ENCODE measurements at places on chromosomes 3 and 15.
A peak's percentile ranks its signal among the peaks of the same experiment; 100 is the strongest.

DNA sequence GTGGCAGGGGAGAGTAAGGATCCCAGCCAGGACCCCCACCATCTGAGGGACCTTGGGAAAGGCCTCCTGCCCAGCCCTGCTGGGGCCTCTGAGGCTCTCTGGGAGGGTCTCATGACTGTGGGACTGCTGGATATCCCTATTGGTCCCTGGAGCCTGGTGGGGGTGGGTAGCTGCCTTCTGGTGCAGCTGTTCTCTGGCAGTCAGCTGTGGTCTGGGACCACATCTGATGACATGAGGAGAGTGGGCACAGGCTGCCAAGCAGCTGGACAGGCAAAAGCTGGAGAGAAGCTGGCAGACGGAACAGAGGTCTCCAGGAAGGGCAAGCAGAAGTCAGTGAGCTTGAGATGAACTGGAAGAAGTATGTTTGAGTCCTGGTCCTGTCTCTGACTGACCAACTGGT lies 22.4 kb downstream of the PLEKHO2 start:
- no peak overlapping the region for H3K4me3 ChIP-seq
- no peaks in the 10 kb centered on the region for H3K27me3 ChIP-seq
- no peak overlapping the region for H3K27ac ChIP-seq
- DNase-seq: no peak

- DNase-seq: peak; percentile 80
- peaks cover 31% of the 10 kb centered on the region for H3K4me1 ChIP-seq
- H3K4me3 ChIP-seq: peak overlapping the region; percentile 42
- no peaks in the 10 kb centered on the region for H3K27me3 ChIP-seq
- H3K27ac ChIP-seq: peak overlapping the region; percentile 97
Measured at GRCh38 chr3:108124337-108125152, 33.7 kb upstream of the CD47 start.

DNA sequence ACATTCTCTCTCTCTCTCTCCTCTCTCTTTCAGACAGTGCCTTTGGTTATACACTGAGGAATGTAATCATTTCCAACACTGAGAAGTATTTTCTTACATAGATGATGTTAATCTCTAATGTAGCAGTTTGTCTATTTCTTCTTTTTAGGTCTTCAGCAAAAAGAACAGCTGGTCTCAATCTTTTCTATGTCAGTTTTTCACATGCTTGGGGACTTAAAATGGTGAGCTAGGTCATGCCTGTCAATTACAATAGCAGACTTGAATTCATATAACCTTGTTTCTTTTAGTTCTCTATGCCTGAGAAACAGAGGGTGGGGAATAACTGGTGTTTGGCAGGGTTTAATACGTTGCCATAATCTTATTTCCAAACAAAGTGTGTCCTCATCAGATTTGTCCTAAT lies 786.2 kb downstream of the SQOR start:
- H3K27me3 ChIP-seq: no peaks in the 10 kb centered on the region
- no peak overlapping the region for H3K4me3 ChIP-seq
- no peaks in the 10 kb centered on the region for H3K36me3 ChIP-seq
- H3K4me1 ChIP-seq: no peaks in the 10 kb centered on the region

DNA sequence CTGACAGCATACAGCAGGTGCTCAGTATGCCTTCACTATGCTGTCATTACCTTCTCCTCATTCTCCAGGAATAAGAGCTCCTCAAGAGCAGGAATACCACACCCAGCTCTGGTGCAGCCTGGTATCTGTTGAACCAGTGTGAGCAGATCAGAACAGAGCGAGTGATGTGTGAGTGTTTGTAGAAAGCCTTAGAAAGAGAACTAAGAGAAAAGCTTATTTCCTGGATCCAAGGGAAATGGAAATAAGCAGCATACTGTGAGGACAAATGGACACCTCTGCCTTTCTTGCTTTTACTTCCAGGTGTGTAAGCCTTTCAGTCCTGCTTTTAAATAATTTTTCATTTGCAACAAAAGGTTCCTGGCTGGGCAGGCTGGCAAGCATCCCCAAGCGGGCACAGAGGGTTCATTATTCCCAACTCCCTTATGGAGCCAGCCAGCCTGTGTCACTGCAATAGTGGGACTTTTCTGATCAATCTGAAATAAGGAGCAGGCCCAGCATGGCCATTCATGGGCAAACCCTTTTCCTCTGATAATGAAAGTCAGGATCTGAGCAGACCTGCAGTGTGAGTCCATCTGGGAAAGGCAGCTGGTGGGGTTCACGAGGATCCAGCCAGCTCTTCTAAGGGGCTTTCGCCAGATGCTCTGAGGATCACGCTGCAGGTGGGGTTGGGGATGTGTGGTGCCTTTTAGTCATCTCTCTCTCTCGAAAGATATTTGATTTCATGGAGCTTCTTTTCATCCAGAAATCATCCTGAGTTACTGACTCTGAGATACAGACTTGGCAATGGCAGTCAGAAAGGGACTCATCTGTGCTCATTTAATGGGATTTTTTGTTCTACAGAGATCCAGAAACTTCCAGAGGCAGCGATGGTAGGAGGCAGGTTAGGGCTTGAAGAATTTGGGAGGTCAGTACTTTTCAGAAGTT lies 594.9 kb upstream of the CFAP20DC start:
- H3K4me3 ChIP-seq: no peak overlapping the region
- DNase-seq: no peak
- no peak overlapping the region for H3K27ac ChIP-seq
- H3K4me1 ChIP-seq: no peaks in the 10 kb centered on the region

DNA sequence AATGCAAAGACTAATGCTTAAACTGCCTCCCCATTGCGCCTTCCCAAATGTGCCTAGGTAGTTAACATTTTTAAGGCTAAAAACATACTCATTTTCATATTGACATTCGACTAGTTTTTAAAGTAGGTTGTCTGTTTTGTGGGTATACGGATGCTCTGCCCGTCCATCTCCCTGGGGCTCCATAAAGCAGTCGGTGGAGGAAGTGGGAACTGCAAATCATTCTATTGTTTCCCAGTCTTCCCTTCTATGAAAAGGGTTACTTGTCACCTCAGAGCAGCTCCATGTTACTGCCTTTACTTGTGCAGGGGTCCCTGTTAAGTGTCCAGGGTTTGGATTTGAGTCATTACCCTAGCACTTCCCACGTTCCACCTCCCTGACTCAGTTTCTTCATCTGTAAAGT lies 10.9 kb downstream of the CHCHD6 start:
- no peaks in the 10 kb centered on the region for H3K27me3 ChIP-seq
- no peak for DNase-seq
- no peaks in the 10 kb centered on the region for H3K4me1 ChIP-seq
- H3K27ac ChIP-seq: no peak overlapping the region

DNA sequence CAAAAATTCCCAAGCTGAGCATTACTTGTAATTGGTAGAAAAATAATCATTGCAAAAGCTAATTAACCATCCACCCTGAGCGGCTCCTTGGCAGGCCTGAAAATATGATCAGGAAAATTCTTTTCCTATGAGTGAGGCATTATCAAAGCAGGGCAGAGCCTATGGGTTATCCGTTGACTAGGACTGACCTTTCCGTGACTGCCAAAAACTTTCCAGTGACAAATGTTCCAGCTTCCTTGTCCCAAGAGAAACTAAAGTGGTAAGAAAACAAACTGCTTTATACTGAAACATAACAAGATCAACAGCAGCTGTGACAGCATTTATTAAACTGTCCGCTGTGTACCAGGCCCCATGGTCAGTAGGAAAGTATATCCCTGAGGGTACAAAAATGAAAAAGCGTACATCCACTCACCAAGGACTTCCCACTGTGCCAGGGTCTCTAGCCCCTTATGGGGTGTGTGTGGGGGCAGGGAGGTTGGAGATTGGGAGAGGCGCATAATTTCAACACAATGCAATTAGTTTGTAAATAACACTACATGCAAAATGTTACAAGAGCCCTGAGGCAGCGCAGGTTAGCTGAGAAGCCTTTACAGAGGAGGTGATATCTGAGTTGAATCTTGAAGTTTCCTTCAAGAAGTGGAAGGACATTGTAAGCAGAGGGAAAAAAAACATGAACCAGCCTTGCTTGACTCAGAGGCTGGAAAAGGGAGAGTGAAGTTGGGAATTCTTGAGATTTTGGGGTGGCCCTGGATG lies 8.5 kb downstream of the LIPC start:
- H3K4me3 ChIP-seq: no peak overlapping the region
- H3K4me1 ChIP-seq: no peaks in the 10 kb centered on the region
- no peaks in the 10 kb centered on the region for H3K27me3 ChIP-seq
- H3K27ac ChIP-seq: no peak overlapping the region
- no peak for DNase-seq

DNA sequence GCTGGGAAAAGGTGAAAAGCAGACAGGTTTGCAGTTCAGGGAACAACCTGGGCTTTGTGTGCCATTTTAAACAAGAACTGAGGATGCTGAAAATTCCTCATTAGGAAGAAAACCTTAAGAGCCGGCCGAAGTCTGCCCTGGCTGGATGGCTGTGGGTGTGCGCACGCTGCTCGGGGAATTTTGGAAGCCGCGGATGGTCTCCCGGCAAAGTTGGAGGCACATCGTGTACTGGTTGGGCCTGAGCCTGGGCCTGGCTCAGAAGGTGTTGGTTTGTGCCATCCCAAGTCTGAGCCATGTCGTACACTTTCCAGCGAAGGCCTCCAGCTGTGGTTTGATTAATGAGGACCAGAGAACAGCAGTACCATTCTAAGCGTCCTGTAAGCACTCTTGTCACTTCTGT lies 188.2 kb downstream of the ATP10A start:
- peaks cover 15% of the 10 kb centered on the region for H3K27me3 ChIP-seq
- H3K4me3 ChIP-seq: no peak overlapping the region
- DNase-seq: no peak
- H3K36me3 ChIP-seq: peaks cover 11% of the 10 kb centered on the region

DNA sequence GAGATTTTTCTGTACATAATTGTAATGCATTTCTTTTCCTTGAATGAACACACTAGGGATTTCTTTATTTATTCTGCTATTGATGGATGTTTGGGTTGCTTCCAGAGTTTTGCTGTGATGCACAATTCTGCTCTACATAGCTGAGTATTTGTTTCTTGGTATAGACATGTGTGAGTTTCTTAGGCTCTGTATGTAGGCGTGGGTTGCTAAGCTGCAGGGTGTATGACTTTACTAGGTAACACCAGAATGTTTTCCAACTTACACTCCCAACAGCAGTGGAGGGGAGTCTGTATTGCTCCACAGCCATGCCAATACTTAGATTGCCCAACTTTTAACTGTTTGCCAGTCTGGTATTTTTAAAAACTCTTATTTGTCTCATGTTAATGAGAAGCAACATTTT lies 155.5 kb upstream of the TNIK start:
- H3K27me3 ChIP-seq: no peaks in the 10 kb centered on the region
- no peak overlapping the region for H3K27ac ChIP-seq
- H3K36me3 ChIP-seq: peaks cover 94% of the 10 kb centered on the region
- H3K4me3 ChIP-seq: no peak overlapping the region

DNA sequence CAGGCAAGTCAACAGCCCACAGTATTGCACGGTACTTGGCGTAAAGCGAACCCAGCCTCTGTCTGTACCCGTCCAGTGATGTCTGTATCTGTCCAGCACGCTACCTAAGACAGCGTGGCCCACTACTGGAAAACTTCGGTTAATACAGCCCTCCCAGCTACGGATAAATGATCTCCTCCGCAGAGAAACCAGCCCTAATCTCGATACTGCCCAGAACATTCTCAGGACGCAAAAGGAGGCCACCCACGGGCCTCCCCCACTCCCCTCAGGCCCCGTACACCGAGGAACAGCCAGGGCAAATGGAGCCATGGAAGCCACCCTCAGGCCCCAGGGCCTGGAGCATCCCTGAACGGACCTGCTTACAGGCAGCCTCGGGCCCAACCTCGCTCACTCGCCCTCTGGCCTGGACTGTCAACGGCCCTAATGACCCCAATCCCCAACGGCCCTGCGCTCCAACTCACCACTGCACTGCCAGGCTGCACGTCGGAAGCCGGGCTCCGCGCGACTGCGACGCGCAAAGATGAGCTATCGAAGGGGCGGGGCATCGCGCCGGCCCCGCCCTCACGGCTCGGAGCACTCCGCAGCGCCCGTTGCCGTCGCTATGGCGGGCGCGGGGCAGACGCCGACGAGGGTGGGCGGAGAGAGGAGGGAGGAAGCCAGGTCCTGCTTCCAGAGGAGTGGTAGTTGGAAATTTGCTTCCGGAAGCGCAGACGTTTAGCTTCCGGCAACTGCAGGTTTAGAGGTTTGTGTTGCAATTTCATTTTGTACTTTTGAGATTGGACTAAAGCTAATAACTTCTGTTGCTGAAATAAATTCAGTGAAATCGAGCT lies at the start of gene SKIC8:
Gene SKIC8, minus strand, starts transcription at position 509 of the 830 bp plus-strand sequence. CDS start 3,923 bp downstream, outside the sequence.
- peak within 1 kb of the TSS; percentile 93 for H3K27ac ChIP-seq
- peaks cover 15% of the 10 kb centered on the region for H3K36me3 ChIP-seq
- H3K4me3 ChIP-seq: peak within 1 kb of the TSS; percentile 94
- peak; percentile 90 for DNase-seq
- H3K4me1 ChIP-seq: peaks cover 49% of the 10 kb centered on the region
- H3K27me3 ChIP-seq: no peaks in the 10 kb centered on the region

DNA sequence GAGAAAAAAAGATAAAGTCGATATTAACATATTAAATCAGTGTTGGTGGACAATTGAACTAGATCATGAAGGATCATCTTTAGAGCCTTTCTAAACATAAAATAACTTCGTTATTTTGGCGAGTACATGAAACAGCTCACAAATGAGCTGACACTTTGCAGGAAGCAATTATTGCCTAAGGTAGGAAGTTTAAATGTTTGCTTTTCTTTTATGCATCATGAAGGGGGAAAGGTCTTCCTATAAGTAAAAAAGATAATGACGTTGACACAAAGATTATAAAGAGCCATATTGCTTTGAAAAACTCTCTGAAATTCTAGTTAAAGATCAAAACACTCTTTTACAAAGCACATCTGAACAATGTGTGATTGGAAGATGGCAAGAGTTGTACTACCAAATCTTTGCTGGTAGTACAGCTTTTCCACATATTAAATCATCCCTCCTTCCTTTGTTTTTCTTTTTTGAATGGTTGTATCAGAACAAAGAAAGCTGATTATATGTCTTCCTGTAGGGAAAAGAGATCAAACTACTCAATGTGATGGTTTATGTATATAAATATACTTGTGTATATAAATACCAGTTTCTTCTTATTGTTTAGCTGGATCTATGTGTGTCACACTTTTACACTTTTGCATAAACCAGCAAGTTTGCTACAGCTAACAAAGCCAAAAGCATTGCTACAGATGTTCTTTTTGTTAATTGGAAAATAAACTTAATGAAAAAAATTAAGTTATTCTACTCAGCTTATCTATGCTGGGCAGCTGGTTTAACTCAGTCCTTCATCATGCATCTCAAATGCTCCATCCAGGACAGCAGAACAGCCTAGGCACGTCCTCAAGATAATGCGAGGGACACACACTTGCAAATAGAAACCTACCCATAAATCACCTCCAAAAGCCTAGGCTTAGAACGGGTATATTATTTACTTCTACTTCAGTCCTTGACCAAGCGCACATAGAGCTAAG lies 850.8 kb upstream of the ROBO1 start:
- no peak overlapping the region for H3K4me3 ChIP-seq
- no peaks in the 10 kb centered on the region for H3K36me3 ChIP-seq
- no peak overlapping the region for H3K27ac ChIP-seq
- H3K27me3 ChIP-seq: no peaks in the 10 kb centered on the region
- no peaks in the 10 kb centered on the region for H3K4me1 ChIP-seq
